Adipose tissue (tissue), 3 donors: ENCODE measurements at places on chromosomes 2 and 18. TPM values are rescaled to one million over a fixed set of nuclear protein-coding genes. Genes with fewer than 3 reads are reported as not detected.

The KIF1A gene
- 0.11 TPM for polyA plus RNA-seq

The RAB11FIP5 gene
- 13.5 TPM for polyA plus RNA-seq

The VIL1 gene
- 0.15 TPM for polyA plus RNA-seq

The DNAJC5G gene
- polyA plus RNA-seq, result not detected

The LRATD1 gene
- 0.54 TPM for polyA plus RNA-seq

The WIPF1 gene
- polyA plus RNA-seq, result 5.8 TPM

The COL4A3 gene
- 0.56 TPM for polyA plus RNA-seq

The PREB gene
- polyA plus RNA-seq, result 66.5 TPM

The RSAD2 gene
- 3.0 TPM for polyA plus RNA-seq

The RNF152 gene
- 5.6 TPM for polyA plus RNA-seq

The UGT1A5 gene
- polyA plus RNA-seq, result not detected

The DLX1 gene
- polyA plus RNA-seq, result 0.06 TPM

The PJVK gene
- polyA plus RNA-seq, result 1.6 TPM

The PSMA8 gene
- polyA plus RNA-seq, result 0.10 TPM

The ANKRD62 gene
- not detected for polyA plus RNA-seq

The LTBP1 gene
- 1.3 TPM for polyA plus RNA-seq

The PUM2 gene
- polyA plus RNA-seq, result 24.5 TPM

The OST4 gene
- 750 TPM for polyA plus RNA-seq

The SKA1 gene
- polyA plus RNA-seq, result 0.15 TPM

The OSBPL6 gene
- 0.48 TPM for polyA plus RNA-seq

The CHRND gene
- not detected for polyA plus RNA-seq

The TXNDC2 gene
- 0.01 TPM for polyA plus RNA-seq

The MOGAT1 gene
- polyA plus RNA-seq, result 1.8 TPM

The REG1A gene
- polyA plus RNA-seq, result 98,098 TPM

The DNAJC27 gene
- polyA plus RNA-seq, result 2.1 TPM

The PDCD1 gene
- polyA plus RNA-seq, result 0.07 TPM

The BOLL gene
- not detected for polyA plus RNA-seq

The RGPD3 gene
- 0.10 TPM for polyA plus RNA-seq

The HTR2B gene
- 0.67 TPM for polyA plus RNA-seq

The HYCC2 gene
- polyA plus RNA-seq, result 1.5 TPM

The AKAIN1 gene
- 0.23 TPM for polyA plus RNA-seq

The PIEZO2 gene
- polyA plus RNA-seq, result 0.91 TPM

The CPO gene
- polyA plus RNA-seq, result 1.1 TPM

The CFAP221 gene
- not detected for polyA plus RNA-seq

The REEP1 gene
- polyA plus RNA-seq, result 2.2 TPM

The DAW1 gene
- not detected for polyA plus RNA-seq
